Activated CD4-positive, alpha-beta T cell treated with anti-CD3 and anti-CD28 coated beads, Interleukin-10, Interleukin-2, amounts not matched to agents 100 ng/mL and 50 ng/mL, durations not matched to agents 16 hours and 8 hours (primary cell): ENCODE measurements at places on chromosomes 11 and 22.

DNA sequence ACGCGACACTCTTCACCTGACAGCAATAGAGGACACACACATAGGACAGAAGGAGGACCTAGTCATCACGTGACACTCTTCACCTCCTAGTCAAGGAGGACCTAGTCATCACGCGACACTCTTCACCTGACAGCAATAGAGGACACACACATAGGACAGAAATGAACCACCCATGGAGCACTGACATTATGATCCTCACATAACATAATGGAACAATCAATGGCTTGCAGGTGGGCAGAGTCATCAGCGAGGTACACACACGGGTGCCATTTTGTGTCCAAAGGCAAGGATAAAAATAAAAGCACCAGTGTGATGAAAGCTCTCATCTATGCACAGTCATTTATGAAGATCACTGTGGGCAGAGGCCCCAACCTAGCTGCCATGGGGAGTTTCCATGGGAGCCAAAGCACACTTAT, 354.7 kb downstream of the LARGE1 start:
- no peak for DNase-seq

DNA sequence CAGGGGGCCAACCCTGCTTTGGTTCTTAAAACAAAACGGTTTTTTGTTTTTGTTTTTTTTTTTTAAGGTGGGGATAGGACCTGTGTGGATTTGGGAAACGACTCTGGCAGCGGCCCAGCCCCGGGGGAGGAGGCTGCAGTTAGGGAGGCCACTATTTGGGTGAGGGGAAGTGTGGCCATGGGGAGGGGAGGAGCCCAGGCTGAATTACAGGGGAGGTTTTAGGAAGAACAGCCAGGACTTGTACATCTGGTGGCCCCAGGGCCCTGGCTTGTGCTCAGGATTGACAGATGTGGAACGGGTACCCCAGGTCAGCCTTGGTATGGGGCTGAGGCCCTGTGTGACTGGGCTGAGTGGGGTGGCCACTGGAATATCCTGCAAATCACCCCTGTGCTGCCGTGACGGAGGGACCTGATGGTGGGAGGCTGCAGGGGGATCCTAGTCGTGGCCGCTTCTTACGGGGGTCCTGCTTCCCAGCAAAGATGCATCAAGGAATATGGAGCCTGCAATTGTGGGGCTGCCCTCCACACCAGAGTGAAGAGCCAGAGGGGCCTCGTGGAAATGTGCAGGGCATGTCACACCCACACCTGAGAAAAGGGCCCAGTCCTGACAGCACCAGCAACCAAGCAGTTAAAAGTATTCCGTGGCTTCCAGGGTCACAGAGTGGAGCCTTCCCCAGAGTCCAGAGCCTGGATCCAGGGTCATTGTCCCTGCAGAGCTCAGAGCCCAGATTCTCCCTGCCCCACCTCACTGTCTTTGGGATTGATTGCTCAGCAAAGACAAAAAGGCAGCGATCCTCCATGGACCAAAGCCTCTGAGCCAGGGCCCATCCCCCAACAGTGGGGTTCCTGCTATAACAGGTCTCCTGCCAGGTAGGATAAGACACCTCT, 55.2 kb upstream of the WNT7B start:
- no peak for DNase-seq

GRCh38 chr22:25964961-25965730, 204.1 kb upstream of the SEZ6L start:
- DNase-seq: no peak

DNA sequence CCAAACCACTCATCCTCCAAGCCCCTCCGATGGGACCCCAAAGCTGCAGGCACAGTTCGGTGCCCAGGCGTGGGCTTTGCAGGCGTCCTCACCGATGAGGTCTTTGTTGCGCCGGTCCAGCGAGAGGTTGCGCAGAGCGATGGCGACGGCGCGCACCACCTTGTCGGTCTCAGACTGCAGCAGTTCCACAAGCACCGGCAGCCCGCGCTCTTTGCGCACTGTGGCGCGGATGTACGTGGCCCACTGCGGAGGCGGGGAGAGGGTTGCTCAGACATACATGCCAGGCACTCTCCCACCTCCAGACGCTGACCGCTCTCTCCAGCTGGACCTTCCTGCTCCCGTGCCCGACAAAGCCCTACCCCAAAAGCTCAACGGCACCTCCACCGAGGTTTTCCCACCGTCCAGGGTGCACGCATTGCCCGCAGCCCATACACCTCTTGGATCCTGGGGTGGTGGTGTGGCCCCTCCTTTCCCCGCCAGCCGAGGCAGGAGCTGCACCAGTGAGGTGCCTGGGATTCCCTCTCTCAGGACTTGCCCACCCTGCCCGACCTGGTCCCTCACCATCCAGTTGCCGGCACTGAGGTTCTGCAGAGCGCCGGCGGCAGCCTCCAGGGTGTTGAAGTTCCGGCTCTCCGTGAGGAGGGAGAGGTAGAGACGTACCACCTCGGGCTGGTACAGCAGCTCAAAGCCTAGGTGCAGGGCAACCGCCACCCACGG, 32.1 kb upstream of the TXNRD2 start:
- no peak for DNase-seq

DNA sequence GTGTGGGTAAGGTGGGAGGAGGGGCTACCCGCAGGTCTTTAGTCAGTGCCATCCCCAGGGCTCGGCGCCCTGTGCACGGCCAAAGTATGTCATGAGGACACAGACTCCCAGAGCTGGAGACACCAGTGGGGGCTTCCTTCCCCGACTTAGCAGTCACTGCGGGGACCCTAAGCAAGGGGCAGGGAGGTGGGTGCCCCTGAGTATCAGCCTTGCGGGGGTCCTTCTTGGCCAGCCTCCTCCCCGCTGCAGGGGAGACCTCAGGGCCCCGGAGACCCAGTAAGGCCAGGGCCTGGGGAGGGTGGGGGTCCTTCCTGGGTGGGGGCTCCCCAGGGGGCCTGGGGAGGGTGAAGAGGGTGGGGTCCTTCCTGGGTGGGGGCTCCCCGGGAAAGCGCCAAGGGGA, 673.8 kb downstream of the BRD1 start:
- no peak for DNase-seq

DNA sequence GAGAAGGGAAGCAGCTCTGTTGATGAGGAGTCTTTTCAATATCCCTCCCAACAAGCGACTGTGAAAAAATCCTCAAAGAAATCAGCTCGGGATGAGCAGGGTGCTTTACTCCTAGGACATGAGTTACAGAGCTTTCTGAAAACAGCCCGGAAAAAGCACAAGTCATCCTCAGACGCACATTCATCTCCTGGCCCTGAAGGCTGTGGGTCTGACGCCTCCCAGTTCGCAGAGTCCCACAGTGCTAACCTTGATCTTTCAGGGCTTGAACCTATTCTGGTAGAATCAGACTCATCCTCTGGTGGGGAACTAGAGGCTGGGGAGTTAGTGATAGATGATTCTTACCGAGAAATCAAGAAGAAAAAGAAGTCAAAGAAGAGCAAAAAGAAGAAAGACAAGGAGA, 7.7 kb downstream of the HMGXB4 start:
- no peak for DNase-seq

DNA sequence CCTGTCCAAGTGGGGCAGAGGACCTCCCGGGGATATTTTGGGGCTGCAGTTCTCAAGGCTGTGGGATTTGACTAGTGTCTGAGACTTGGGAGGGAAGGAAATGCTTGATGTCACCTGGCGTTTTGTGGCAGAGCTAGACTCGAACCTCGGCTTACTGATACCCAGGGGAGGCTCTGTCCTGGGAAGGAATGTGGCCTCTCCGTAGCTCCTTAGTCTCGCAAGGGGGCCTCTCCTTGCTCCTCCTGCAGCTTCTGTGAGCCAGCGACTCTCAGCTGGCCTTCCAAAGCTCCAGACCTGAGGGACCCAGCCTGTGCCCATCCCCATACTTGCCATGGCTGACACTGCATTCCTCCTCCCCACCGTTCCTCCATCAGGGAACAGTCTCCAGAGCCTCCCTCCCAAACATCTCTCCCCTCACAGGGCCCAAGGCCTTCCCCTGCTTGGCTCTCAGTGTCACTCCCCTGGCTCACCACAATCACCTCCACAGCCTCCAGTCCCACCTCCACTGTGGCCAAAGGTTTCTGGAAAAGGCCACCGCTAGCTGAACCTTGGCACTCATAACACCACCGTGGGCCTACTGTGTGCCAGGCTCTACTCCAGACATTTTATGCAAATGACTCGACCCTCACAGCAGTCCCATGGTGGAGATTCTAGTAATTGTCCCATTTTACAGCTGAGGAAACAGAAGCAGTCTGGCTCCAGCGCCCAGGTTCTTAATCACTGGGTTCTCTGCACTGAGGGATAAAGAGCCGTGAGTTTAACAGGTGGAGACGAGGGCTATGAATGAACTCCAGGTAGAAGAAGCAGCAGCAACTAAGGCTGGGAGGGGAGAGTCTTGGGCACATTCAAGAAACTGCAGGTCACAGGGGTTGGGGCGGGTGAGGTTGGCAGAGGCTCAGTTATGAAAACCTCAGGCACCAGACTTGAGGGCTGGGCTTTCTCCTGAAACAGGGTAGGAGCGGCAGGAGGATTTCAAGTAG, 12.1 kb downstream of the P2RY2 start:
- no peak for DNase-seq

- DNase-seq: no peak
These were observed 344.9 kb upstream of the B3GAT1 start for GRCh38 chr11:134756811-134757540.

- DNase-seq: peak; percentile 67
These were observed 707 bp upstream of the FTH1 start for GRCh38 chr11:61967924-61968757.

DNA sequence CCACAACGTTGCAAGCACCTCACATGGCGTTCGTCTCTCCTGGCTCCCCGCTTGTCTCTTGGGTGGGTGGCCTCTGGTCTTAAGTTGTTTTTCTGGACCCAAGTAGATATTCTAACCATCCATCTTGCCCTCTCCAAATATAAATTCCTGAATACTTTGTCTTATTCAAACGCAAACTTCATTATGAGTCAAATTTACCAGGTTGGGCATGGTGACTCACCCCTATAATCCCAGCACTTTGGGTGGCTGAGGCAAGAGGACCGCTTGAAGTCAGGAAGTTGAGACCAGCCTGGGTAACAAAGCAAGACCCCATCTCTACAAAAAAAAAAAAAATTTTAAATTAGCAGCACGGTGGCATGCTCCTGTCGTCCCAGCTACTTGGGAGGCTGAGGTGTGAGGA, 5.1 kb upstream of the IGSF9B start:
- DNase-seq: peak; percentile 50

DNA sequence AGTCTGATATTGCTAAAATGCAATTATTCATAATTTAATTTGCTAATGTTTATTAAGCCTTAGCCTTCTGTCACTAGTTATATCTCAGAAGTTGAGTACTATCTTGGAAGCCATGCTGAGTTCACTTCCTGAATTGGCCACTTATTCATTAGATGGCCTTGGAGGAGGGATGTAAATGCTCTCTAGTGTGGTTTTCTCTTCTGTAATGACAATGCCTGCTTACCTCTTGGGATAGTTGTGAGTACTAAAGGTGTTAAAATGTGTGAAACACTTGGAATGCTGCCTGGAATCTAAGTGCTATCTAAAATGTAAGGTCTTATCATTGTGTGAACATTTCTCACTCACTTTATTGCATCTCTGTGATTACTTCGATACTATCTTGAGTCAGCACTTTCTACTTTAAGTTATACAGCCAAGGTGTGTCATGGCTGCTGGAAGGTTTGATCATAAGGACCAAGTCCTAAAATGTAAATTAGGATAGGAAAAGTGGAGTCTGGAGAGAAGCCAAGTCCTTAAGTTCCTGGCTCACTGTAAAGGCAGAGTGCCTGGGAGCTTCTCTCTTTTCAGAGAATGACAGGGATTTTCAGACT, 12.4 kb downstream of the GLYATL2 start:
- DNase-seq: no peak

DNA sequence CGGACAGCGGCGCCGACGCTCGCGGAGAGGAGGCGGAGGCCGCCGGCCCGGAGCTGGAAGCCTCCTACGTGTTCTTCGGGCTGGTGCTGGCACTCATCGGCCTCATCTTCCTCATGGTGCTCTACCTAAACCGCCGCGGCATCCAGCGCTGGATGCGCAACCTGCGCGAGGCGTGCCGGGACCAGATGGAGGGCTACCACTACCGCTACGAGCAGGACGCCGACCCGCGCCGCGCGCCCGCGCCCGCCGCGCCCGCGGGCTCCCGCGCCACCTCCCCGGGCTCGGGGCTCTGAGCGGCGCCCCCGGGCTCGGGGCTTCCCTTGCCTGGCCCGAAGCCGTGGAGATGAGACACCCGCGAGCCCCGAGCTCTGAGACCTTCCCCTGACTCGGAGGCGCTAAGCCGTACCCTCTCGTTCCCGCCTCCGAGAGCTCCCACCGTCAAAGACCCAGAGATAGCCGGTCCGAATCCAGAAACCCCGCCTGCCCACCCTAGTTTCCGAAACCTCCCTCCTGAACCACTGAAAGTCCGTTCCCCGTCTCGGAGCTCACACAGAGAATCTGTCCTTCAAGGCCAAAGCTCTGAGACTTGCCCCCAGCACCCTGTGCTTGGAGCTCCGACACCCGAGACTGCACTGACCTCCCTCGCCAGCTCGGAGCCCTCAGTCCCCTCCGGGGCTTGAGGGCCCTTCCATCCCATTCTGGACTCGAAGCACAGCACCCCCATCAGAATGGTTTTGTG, 1.5 kb downstream of the TPBGL start:
- no peak for DNase-seq

GRCh38 chr11:7160814-7161489, 72.2 kb downstream of the RBMXL2 start:
- DNase-seq: peak; percentile 89

GRCh38 chr11:29163231-29163630, 853.6 kb downstream of the KCNA4 start:
- no peak for DNase-seq

DNA sequence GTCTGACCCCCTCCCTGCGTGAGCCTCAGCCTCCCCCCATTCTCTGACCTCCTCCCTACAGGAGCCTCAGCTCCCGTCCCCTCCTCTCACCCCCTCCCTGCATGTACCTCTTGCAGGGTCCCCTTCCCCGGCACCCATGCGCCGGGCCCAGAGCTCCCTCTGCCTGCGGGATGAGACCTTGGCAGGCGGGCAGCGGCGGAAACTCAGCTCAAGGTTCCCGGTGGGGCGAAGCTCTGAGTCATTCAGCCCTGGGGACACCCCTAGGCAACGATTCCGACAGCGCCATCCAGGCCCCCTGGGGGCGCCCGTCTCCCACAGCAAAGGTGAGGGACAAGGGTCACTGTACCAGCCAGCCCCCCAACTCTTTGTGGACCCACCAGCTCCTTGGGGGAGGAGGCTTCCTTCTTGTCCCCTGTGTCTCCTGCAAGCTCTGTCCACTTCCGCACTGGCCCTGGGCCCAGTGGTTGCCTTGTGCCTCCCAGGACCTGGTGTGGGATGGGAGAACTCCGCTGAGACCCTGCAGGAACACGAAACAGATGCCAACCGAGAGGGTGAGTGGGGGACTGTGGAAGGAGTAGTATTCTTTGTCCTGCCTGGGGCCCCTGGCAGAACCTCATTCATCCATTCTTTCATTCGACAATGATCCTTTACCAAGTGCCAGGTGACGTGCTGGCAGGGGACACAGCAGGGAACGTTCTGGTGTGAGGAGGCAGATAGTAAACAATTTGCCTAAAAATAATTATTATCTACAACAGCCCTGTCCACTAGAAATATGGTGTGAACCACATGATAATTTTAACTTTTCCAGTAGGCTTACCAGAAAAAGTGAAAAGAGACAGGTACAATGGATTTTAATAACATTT, 3.7 kb upstream of the RPS6KA4 start:
- peak; percentile 43 for DNase-seq
